ENCODE measurements at places on chromosomes 16 and 17.
A peak's percentile ranks its signal among the peaks of the same experiment; 100 is the strongest.

- peak; percentile 74 for DNase-seq
These were observed 15.9 kb downstream of the TMEM92 start for GRCh38 chr17:50289991-50290702.

DNA sequence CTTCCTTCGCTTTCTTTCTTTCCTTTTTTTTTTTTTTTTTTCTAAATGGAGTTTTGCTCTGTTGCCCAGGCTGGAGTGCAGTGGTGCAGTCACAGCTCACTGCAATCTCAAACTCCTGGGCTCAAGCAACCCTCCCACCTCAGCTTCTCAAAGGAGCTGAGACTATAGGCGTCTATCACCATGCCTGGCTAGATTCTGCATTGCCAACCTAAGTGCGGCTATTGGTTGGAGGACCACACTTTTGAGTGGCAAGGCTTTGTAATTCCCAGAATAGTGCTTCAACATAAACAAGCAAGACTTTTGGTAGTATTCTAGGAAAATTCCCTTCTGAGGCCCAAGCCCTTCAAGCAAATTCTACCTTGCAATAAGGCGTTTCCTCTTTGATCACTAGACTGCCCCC lies 107.8 kb downstream of the YPEL2 start:
- no peak for DNase-seq

DNA sequence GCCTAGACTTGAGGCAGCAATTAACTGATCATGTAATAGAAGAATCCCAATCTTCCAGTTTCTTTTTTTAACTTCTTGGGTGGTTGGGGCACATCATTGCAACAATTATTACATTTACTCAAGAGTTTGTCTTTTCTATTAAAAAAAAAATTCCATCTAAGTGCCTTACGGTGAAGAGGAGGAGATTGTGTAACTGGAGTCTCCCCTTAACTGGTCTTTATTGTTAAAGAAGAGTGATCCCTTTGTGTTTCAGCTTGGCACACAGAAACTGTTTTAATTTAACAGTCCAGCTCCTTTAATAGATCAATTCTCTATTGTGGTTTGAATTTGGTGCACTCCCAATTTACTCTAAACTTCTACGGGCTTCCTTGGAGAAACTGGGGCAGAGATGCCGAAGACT lies 75.2 kb downstream of the FTO start:
- no peak for DNase-seq

- no peak for DNase-seq
These were observed 206.0 kb downstream of the CYB561 start for GRCh38 chr17:63240106-63240505.

GRCh38 chr16:239948-240277 lies 5.3 kb downstream of the FAM234A start:
- DNase-seq = no peak

DNA sequence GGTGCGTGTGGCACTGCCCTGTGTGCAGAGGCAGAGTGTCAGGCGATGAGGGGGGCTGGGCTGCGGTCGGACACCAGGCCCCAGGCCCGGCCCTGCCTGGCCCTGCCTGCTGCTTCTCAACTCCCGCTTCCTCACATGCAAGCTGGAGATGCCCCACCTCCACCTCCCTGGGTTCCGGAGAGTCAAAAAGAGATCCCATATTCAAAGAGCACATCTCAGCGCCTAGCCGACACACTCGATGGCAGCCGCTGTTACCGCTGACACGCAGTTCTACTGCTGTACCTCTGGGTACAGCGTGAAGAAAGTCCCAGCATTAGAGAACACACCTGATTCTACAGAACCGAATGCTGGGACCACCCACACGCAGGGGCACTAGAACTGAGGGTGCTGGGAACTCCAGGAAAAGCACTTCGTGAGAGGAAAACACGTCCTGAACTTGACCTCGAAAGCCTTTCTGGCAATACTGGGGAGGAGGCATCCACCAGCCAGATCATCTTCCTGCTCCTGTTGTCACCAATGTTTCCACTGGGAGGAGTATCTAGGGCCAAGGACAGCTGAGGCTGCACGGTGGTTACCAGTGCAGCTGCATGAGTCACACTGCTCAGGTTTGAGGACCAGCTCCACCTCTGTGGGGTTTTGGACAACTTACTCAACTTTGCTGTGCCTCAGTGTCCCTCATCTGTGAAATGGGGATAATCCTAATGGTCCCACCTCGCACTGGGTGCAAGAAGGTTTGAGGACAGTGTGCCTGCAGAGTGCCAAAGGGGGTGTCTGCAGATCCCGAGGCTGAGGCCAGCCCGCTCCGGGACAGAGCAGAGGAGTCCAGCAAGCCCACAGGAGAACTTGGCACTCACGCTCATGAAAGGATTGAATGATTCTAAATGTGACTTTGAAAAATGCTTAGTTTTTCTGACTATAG lies 100.4 kb upstream of the DNAH17 start:
- no peak for DNase-seq

DNA sequence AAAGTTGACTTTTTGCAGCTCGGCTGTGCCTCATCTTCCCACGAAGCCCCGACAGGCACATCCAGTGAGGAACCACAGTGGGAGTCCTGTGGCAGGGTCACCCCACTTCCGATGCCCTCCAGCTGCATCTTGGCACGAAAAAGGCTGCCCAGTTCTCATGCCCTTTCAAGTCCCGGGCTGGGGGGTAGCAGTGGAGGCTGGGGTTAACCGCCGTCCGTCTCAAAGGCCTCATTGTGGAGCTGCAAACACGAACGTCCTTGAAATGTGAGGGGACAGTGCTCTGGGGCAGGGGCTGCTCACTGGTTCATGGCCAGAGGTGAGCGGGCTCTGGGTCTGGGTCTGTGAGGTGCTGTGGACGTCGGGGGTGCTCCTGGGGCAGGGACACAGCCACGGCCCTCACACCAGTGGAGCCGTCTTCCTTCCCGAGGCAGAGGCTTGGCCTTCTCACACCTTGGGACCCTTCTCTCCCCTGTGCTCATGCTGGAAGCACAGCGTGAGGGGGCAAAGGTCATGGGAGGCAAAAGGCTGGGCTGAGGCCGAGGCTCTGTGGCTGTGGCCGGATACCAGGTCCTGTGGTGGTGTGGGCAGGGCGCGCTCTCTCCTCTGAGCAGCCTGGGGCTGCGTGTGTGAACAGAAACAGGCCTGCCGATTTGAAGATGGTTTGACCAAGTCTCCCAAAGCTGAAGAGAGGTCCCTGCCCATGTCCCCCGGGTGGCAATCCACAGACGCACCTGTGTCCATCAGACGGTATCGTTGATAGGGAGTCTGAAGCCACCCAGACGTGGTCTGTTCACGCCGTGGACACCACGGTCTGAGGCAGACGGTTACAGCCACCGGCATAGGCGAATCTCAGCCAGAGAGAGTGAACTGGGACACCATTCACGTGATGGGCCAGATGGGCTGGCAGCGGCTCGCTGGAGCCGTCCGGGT lies 3.1 kb upstream of the MC1R start:
- no peak for DNase-seq

DNA sequence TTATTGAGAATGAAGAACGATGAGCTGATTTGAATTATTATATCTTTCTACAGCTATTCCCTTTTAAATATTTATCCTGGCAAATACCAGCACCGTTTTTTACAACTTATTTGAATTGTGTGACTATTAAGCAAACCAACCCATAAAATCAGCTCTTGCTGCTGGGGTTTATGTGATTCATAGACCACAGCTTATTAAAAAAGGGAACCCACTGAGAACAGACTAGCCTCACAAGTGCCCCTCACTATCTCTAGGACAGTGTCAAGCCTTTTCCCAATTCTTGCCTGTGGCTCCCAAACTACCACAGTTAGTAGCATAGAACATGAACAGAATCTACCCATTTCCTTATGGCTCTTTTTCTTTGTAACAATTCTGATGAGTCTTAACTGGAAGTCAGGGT lies 6.1 kb upstream of the LIG3 start:
- DNase-seq = no peak

- no peak for DNase-seq
These were observed 7.3 kb upstream of the PRSS36 start for GRCh38 chr16:31157136-31157535.

- no peak for DNase-seq
These were observed 133.6 kb downstream of the AATF start for GRCh38 chr17:37082311-37082860.

GRCh38 chr17:39757931-39758873 lies 20.5 kb downstream of the GRB7 start:
- no peak for DNase-seq

- no peak for DNase-seq
These were observed 350.2 kb downstream of the FOXL1 start for GRCh38 chr16:86928523-86929011.

DNA sequence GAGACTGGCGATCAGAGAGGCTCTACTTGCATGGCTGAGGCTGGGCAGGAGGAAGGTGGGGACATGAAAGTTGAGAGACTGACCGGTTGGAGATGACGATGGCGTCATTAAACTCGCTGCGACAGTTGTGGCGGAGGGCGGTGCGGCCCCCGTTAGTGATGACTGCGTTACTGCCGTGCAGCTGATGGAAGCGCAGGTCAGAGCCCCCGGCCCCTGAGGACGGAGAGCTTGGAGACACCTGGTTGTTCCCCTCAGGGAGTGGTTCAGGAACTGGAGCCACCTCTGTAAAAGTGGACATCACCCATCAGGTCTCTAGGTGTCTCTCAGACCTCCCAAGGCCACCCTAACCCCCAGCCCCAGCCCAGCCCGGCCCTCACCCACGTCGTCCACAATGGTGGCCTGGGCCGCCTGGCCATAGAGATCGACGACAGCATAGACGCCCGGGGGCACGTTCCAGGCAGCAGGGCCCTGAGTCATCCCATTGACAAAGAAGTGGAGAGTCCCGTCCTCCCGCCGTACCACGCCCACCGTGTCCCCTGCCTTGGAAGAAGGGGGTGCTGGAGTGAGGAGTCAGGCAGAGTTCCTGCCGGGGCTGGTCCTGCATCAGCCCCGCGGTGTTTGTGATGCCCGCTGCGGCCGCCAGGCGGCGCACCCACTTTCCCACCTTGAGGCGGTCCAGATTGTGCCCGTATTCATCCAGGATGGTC lies 5.3 kb downstream of the NEURL4 start:
- DNase-seq = no peak

DNA sequence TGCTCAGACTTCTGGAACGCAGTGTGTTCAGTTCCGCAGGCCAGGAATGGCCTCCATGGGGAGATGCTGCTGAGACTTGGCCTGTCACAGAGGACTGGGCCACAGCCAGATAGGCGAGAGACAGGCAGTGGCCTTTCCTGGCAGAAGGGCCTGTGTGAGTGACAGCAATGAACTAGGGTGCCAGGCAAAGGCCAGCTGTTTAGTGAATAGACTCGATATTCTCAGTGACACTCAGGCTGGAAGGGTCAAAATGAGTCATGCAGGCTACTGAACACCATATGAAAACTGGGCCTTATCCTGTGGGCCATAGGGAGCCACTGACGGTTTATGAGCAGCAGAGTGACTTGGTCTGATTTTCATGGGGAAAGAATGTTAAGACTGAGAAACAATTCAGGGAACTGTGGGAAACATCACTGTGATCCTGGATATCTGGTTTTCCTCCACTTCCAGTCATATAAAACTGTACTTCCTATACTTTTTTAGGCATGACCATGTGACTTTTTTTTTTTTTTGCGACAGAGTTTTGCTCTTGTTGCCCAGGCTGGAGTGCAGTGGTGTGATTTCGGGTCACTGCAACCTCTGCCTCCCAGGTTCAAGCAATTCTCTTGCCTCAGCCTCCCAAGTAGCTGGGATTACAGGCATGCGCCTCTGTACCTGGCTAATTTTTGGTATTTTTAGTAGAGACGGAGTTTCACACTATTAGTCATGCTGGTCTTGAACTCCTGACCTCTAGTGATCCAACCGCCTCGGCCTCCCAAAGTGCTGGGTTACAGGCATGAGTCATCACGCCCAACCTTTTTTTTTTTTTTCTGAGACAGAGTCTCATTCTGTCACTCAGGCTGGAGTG lies 5.2 kb upstream of the NUBP1 start:
- DNase-seq = no peak

GRCh38 chr16:19767497-19767896 lies 49.4 kb downstream of the IQCK start:
- DNase-seq = no peak

- no peak for DNase-seq
These were observed 28.4 kb upstream of the ZNF423 start for GRCh38 chr16:49884033-49885015.
